GM23338 (cell line): ENCODE measurements at places on chromosomes 7 and 10. TPM values are rescaled to one million over a fixed set of nuclear protein-coding genes. Genes with fewer than 3 reads are reported as not detected.

DNA sequence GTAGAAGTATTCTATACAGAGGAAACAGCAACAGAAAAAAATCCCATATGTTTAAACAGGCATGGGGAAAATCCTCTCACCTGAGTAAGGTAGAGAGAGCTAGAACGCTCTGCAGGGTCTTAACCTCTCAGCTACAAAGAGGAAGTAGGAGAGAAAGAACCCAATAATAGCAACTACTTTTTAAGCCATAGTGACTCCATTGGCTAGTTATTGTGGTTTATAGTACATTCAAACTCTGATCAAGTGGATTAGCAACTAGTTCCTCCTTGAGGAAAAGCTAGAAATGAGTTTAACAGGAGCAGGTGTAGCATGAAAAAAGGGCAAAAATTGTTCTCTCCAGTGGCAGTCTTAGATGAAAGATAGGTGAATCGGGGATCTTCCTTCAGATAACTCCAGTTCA, 89.7 kb downstream of the HGF start:
- DNase-seq, result no peak
- no peaks in the 10 kb centered on the region for H3K27me3 ChIP-seq
- H3K4me1 ChIP-seq, result no peaks in the 10 kb centered on the region; the same call in none of the 2 replicates
- H3K4me3 ChIP-seq, result no peak overlapping the region
- H3K27ac ChIP-seq, result no peak overlapping the region

DNA sequence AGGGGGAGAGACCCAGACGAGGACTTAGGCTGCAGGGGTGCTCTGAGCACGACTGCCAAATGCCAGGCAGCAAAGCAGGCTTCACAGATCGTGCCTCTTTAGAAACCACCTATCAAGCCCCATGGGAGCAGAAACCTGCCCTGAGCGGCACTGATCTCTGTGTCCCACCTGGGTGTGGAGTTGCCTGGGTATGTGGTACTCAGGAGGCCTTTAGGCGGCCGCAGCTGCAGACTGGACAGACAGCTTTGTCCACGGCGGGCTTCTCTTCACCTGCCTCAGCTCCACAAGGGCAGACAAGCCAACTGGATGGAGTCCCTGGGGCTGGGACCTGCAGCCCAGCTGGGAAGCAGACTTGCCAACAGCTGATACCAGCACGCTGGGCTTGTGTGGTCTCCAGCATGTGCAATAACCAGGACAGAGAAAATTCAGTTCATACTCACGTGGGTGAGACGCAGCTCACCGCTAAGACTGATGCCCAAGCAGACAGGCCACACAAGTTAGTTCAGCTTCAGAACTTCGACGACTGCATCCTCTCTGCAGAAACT, 163.2 kb downstream of the EBF3 start:
- H3K36me3 ChIP-seq, result no peaks in the 10 kb centered on the region
- no peak overlapping the region for H3K4me3 ChIP-seq
- no peak for DNase-seq

DNA sequence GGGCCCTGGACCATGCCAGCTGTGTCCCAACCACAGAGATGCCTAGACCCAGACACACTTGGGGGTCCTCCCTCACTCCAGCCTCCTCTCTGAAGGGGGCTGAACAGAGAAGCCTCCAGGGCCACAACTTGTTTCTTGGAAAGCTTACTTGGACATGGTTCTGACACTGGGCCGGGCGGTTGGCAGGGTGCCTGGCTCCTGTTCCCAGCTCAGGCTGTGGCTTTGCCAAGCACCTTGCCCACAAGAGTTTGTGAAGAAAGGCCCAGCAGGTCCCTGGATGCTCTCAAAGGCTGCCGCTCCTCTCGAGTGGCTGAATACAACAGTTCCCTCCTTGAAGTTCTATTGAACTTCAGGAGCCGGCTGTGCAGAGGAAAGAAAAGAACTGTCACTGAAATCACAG, 181.6 kb downstream of the PTPN20 start:
- H3K4me3 ChIP-seq, result no peak overlapping the region
- no peak for DNase-seq
- H3K27ac ChIP-seq, result no peak overlapping the region
- H3K27me3 ChIP-seq, result no peaks in the 10 kb centered on the region
- H3K36me3 ChIP-seq, result no peaks in the 10 kb centered on the region

DNA sequence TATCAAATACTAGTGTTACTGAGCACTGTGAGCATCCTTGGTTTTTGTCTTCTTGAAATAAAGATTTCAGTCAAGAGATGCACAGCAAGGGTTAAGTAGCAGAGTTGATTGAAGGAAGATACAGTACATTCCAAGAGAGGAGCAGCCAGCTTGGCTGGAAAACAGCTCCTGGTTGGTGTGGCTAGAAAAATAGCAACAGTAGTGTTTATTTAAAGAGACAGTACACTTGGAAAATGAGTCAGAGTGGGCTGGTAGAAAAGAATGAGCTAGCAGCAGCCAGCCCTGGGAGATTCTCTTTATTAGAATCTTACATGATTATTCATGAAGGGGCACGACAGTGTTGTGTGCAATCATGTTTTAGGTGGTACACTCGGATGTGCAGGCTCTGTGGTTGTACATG, 1016.4 kb upstream of the SORCS1 start:
- H3K36me3 ChIP-seq, result no peaks in the 10 kb centered on the region
- H3K27me3 ChIP-seq, result no peaks in the 10 kb centered on the region
- H3K4me1 ChIP-seq, result peaks cover 7% of the 10 kb centered on the region; the same call in 1 of the 2 replicates

GRCh38 chr10:76251841-76252671, 820.6 kb downstream of the LRMDA start:
- no peak overlapping the region for H3K27ac ChIP-seq
- H3K4me1 ChIP-seq, result no peaks in the 10 kb centered on the region
- no peaks in the 10 kb centered on the region for H3K36me3 ChIP-seq
- DNase-seq, result no peak
- H3K27me3 ChIP-seq, result no peaks in the 10 kb centered on the region

Gene DNAH11
- 4.7 and 9.3 TPM in 2 replicates for total RNA-seq

Gene TMEM176B
- total RNA-seq, result 0.35 and 0.47 TPM in 2 replicates

Gene HOXA4
- not detected in 2 replicates for total RNA-seq

Gene NPY4R2
- not detected in 2 replicates for total RNA-seq
